Frontal cortex (tissue), 4 donors: ENCODE measurements at places on chromosomes 13 and 19.

DNA sequence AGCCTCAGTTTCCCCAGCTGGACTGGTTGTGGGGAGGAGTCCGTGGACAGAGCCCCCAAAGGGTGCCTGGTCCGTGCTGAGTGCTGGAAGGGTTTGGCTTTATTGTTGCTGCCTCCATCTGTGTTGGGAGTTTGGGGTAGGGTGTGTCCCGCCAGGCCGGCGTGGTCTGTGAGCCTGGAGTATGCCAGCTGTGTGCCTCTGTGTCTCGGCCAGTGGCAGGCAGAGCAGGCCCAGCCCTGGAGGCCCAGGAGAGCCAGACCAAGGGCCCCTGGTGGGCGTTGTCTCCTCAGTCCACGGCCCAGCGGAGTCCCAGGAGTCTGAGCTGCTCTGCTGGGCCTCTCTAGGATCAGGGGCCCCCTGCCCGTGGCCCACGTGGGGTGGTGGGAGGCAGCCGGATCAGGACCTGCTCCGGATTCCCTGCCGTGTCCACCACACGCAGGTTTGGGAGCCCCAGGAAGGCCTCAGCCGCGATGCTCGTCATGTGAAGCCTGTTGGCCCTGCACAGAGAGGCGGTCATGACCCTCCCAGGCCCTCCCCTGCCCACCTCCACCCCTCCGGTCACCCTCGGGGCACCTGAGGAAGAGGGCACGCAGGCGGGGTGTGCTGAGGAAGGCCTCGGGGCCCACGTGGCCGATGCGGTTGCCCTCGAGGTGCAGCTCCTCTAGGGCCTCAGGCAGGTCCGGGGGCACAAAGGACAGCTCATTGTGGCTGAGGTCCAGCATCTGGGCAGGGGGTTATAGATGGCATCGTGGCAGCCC, 6.6 kb downstream of the PODNL1 start:
- no peak for DNase-seq

DNA sequence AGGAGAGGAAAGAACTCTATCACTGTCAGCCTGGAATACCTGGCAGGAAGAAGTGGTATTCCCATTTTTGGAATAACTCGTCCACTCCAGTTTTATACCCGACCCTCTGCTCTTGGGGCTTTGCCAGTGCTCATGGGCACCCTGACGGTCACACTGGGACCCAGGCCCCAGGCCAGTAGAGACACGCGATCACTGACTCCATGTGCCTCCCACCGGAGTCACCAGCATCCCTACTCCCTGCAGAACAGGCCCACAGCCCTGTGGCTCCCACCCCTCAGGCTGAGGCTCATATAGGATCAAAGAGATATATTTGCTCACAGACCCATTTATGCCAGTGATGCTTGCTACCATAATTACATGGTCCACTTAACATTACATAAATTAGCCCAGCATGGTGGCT, 3.5 kb downstream of the GRTP1 start:
- no peak for DNase-seq

DNA sequence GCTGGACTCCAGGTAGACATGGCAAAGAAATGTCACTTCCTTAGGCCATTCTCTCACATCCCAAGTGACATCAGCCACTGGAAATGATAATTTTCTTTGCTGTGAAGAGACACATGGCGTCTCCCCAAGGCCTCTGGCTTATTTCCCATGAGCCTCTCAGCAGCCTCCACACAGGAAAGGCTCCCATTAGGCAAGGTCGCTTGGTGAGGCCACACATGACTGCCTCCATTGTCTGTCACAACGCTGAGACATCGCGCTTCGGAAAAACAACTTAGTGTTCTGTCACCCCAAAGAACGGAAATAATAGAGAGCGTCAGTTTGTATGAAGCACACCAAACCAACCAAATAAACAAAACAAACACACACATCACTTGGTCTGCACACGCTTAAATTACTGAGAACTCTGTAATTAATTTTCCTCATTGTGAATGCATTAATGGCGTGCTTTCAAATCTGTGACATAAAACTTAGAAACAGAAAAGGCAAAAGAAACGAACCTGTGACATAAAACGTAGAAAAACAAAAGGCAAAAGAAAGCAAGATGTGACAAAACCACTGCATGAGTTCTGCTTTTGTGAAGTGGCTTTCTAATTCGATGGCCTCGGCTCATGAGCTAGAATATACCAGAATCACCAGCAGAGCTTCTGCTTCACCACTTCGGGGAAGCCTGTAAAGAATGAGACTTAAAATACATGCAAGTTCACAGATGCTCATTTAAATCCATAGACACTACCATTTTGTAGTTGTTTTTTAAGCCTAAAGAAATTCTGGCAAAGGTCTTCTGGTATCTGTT, 404.2 kb upstream of the SGCG start:
- no peak for DNase-seq

- DNase-seq = no peak
Observed at GRCh38 chr13:20057963-20058362, 99.4 kb downstream of the ZMYM2 start.

DNA sequence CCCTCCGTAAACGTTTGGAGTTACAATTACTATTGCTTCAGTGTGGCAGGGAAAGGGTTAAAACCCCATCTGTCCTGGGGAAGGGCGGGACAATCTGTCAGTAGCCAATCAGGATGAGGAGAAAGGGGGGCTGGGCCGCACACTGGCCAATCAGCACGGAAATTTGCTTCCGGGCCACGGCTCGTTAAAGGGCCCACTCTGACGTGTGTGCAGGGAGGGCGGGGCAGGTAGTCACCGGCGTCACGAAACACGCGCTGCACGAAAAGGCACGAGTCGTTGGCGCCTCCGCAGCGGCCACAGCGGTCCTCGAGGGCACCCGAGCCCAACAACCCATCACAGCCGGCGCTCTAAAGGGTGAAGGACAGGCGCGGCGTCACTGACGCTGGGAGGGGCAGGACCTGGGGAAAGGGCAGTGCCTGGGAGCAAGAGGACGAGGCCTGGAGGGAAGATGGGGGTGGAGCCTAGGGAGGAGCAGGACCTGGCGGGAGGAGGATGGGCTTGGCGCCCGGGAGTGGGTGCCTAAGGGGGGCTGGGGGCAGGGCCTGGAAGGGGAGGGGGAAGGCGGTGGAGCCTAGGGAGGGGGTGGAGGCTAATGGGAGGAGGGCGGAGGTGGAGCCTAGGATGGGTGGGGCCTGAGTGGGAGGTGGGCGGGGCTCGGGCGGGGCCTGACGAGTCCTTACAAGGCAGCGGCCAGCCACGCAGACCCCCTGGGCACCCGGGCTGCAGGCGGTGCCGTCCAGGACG, 4.9 kb downstream of the ADAMTSL5 start:
- peak; percentile 99 for DNase-seq

DNA sequence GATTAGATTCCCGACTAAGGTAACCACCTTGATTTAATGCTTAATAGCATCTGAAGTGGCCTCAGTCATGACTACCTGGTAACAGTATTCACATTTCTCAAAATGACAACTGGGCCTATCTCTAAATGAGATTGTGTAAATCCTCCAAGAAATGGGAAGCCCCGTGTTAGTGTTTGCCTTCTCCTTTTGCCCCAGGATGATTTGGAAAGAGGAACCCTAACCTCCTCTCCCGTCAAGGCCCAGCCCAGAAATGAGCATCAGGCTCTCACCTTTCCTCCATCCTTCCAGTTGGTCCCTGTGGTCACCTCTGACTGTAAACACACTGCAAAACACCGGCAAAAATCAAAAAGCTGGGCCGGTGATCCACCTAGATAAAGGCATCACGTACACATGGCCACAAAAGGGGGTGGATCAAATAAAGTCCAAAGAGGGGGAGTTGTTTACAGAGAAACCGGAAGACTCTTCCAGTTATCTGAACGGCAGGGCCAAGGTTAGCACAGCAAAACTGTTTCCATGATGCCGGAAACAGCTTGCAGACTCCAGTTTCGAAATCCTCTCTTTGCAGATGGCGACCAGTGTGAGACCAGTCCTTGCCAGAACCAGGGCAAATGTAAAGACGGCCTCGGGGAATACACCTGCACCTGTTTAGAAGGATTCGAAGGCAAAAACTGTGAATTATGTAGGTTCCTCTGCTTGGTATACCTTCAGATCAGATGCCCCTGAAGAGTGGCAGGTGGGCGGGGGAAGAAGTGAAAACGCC, 16.4 kb downstream of the F10 start:
- no peak for DNase-seq

GRCh38 chr19:55353803-55354697, 469 bp downstream of the COX6B2 start:
- DNase-seq = no peak

DNA sequence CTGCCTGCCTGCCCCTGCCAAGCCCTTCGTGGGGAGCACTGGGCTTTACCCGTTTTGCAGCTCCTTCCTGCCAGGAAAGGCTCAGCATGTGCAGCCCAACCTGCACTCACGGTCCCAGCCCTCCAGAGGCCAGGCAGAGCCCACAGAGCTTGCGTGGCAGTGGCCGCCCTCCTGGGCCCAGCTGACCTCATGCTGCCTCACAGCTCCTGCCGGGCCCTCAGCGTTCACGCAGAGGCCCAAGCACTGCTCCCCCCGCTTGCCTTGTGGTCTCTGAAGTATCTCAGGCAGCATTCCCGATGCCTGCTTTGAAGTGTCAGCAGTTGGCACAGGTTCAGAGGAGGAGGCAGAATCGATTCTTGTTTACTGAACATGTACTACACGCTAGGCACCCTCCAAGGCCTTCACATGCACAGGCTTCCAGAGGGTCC, 32.5 kb downstream of the CAPN12 start:
- no peak for DNase-seq

DNA sequence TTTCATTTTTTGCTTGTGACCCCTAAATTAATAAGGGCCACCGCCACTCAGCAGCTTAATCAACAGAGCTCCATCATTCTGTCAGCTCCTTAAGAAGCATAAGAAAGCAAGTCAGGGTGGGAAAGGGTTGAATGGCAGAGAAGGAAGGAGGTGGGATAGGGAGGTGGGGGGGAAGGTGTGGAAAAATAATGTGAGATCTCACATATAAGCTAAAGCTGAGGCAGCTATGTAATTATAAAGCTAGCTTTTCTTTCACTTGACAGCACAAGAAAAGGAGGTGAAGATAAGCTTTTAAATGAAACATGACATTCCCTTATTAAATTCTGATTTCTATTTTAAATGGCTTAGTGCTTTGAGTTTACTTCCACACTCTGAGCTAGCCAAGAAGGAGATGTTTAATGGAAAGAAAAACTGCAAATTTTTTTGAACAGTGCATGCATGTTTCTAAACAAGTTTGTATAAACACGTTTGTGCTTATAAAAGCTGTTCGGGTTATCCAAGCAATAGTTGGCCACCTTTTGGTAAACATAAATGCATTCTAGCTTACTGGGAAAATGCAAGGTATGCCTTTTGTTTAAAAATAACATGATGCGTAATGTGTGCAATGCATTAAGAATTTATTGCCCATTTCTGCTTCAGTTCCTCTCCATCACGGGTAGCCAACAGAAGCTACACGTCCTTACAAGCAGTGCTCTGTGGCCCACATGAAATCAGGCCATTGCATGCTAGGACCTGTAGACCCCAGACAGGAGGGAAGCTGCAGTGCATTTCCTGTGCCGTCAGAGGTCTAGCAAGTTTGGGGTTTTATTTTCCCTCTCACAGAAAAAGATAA, 96.2 kb downstream of the LHFPL6 start:
- no peak for DNase-seq

GRCh38 chr19:2399582-2399981, 27.8 kb downstream of the TIMM13 start:
- DNase-seq = no peak

GRCh38 chr19:2097886-2098327, 1.2 kb downstream of the IZUMO4 start:
- no peak for DNase-seq

DNA sequence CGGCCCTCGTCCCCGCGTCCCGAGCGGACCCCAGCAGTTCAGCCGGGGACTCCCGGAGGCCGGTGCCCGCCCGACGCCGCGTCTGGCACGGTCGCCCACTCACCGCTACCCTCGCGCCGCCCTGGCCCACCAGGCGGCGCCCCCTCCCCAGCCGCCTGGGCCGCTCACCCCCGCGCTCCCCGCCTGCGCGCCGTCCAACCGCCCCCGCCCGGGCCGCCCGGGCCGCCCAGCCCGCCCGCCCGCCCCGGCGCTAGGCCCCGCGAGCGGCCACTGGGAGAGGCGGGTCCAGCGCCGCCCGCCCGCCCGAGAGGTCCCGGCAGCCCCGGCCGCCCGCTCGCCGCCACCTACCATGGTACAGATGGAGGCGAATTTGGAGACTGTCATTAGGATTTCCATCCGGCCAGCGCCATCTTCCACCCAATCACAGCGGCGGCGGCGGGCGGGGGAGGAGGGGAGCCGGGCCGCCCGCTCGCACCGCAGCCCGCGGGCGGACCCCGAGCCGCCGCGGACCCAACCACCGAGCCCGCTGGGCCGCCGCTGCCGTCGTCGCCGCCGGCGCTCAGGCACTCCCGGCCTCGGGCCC, at the start of gene USP12:
Gene USP12, minus strand, starts transcription at position 568 of the 583 bp plus-strand sequence. Its CDS starts 172 bp downstream, at position 396.
- peak; percentile 73 for DNase-seq
